ENCODE measurements at places on chromosomes 16 and 17.

DNA sequence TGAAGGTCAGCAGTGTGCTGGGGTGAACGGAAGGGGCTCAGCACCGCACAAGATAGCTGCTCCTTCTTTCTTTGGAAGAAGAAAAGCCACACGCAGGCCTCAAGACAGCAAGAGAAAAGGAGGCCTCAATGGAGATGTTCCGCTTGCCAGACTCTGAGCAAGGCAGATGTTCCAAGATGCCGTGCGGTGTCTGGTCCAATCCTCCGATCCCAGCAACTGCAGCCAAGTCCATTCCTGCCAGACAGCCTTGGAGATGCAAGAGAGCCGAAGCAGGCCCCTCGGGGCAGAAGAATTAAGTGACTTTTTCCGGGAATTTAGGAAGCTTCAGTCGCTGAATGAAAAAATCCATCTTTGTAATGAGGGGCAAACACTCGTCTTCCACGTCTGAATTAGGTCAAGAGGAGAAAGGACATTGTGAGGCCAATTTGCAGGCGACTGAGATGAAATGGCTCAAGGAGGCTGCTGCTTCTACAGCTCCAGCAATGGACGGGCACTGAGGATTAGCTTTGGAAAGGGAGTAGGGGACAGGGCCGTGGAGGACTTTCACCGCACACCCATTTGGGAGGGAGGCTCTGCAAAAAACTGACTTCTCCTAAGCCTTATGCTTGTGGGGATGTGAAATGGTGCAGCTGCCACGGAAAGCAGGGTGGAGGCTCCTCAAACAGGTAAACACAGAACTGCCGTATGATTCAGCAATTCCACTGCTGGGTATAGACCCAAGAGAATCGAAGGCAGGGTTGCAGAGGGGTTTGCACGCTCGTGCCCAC, 44.7 kb downstream of the RPH3AL start:
- DNase-seq, result no peak

GRCh38 chr17:79075446-79075750, 774 bp downstream of the ENGASE start:
- no peak for DNase-seq

DNA sequence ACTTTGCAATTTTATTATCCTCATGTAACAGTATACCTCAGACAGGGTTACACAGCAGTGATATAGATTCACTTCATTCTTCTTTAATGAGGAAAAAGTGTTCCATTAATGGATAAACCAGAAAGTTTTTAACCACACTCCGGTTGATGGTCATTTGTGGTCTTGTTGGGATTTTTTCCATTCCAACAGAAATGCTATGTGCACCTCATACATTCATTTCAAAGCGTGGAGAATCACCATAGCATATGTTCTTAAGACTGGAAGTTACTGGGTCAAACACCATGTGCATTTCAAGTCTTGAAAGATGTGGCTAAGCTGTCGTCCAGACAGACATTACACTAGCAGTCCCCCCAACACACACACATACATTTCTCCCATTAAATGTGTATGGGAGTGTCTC, 245.8 kb upstream of the CDH5 start:
- DNase-seq, result no peak

DNA sequence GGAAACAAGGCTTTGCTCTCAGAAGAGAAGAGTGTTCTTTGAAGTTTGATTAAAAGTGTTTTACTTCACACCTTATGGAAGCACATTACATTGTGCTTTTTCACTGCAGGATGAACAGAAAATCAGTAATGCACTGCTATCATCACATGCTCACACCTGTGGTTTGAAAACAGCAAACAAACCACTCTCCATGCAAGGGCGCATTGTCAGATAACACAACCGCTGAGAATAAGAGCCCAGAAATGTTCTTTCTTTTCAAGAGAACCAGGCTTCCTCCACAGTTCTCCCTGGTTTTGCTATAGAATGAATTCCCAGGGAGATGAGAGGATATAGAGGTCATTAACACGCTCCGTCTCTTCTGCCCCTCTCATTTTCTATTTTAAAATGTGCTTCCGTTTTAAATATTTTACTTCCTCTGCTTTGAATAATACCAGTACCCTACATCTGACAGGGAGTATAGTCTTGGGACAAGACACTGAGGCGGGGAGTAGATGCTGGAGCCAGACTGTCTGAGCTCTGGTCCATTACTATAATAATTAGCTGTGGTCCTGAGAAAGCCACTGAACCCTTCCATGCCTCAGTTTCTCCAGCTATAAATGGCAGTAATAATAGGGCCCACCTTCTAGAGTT, 71.6 kb downstream of the CDK5R1 start:
- no peak for DNase-seq

GRCh38 chr17:67054011-67054591, 9.7 kb downstream of the CACNG1 start:
- DNase-seq, result no peak

Measured in SK-MEL-5 (cell line).